Glutamatergic neuron (in vitro differentiated cells): ENCODE measurements at places on chromosomes 5 and 9. TPM values are rescaled to one million over a fixed set of nuclear protein-coding genes. Genes with fewer than 3 reads are reported as not detected.

Gene ZNF79
- total RNA-seq, result 10.0 TPM

Gene HTR4
- not detected for total RNA-seq

Gene ZFAND5
- total RNA-seq, result 218 TPM

GRCh38 chr9:9847750-9848149, 765.1 kb downstream of the PTPRD start:
- no peak overlapping the region for H3K27ac ChIP-seq
- no peaks in the 10 kb centered on the region for H3K27me3 ChIP-seq
- no peak for DNase-seq
- H3K4me3 ChIP-seq, result no peak overlapping the region

DNA sequence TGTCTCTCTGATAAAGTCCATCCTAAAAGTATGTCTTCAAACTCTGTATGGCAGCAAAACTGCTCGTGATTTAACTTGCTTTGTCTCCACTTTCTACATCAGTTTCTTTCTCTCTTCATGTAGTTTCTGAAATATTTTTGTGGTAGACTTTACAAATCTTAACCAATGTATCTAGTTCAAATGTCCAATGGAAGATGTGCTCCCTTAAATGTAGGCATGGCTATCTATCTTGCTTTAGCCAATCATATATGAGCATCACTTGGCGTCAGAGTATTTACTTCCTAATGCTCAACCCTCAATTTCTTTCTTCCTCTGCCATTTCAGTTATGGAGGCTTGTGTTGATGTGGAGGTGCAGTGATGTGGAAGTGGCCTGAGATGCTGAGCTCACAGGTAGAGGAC, 206.1 kb upstream of the ZNF608 start:
- no peak for DNase-seq
- H3K4me1 ChIP-seq, result no peaks in the 10 kb centered on the region
- no peak overlapping the region for H3K27ac ChIP-seq
- no peaks in the 10 kb centered on the region for H3K27me3 ChIP-seq
- no peak overlapping the region for H3K4me3 ChIP-seq

- H3K4me1 ChIP-seq, result peaks cover 27% of the 10 kb centered on the region
- H3K4me3 ChIP-seq, result no peak overlapping the region
- H3K27me3 ChIP-seq, result no peaks in the 10 kb centered on the region
- no peak for DNase-seq
- no peaks in the 10 kb centered on the region for H3K36me3 ChIP-seq
Measured at GRCh38 chr5:83967417-83967816, 246.8 kb upstream of the HAPLN1 start.

DNA sequence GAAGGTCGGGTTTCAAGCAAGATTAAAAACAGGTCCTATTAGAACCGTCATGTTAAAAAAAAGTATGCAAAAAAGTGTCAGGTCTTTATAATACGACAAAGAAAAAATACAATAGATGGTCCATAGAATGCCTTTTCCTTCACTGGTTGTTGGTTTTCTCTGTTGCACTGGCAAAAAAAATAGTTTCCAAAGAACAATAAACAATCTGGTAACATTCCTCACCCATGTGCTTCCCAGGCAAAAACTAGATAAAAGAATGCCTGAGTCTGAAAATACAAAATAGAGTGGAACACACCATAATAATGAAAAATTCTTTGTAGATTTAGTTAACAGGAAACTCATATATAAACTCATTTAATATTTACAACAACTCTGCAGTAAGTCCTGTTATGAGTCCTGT, 590.0 kb upstream of the DMAC1 start:
- no peaks in the 10 kb centered on the region for H3K4me1 ChIP-seq
- no peak overlapping the region for H3K27ac ChIP-seq
- no peak for DNase-seq
- peaks cover 4% of the 10 kb centered on the region for H3K27me3 ChIP-seq
- H3K4me3 ChIP-seq, result no peak overlapping the region

GRCh38 chr9:14344053-14344524, 30.1 kb upstream of the NFIB start:
- peaks cover 12% of the 10 kb centered on the region for H3K4me1 ChIP-seq
- no peaks in the 10 kb centered on the region for H3K36me3 ChIP-seq
- no peak overlapping the region for H3K27ac ChIP-seq
- no peak overlapping the region for H3K4me3 ChIP-seq
- no peak for DNase-seq

DNA sequence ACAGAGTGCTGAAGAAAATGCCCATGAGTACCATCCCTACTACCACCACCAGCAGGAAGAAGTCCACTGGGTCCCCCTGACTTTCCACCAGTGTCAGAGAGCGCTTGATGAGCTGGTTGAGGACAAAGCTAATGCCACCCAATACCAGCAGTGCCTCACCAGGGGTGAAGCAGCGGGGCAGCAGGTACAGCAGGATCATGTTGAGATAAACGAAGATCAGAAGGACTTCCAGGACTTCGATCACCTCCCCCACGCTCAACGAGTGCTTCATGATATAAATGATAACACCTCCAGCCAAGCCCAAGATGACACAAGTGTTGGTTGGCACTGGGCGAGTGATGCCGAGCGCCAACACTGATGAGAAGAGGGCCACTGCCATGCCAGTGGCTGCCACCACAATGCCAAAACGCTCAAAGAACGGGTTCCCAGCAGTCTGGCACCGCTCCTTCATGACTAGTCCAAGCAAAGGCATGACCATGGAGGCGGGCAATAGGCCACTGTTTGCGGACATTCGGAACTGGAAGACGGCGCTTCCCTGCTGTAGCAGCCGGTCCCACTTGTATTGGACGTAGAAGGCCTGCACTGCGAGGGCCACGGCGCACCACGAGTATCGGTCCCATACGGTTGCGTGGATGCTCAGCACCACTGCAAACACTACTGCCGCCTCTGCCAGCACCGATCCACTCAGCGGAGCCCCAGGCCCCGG, 679 bp downstream of the DOLK start:
- H3K27me3 ChIP-seq, result peaks cover 11% of the 10 kb centered on the region
- peak overlapping the region; percentile 100 for H3K4me3 ChIP-seq
- H3K36me3 ChIP-seq, result peaks cover 4% of the 10 kb centered on the region

DNA sequence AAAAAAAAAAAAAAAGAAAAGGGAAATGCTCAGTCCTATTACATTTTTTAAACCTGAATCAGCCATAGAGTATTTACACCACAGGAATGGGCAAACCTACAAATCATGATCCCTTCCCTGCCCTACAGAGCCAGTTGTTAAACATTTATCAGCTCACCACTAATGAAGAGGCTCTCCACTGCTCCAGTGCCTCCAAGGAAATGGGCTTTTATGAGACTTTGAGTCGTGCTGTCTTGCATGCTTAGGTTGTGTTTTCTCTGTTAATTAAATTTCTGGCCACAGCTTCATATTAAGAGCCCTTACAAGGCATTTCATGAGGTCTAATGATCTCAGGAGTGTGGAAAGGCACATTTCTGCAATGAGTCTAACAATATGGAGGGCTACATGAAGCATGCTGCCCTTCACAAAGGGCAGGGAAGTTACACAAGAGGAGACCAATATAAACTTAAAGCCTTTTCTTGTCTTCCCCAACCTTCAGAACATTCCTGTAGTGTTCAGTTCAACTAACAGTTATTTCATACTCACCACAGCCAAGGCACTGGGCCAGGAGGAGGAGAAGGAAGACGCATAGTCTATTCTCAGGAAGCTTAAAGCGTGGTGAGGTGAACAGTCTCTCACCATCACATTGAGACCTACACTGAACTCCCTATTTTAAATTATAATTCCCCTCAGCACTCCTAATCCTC, 140.1 kb upstream of the ABCA1 start:
- H3K4me1 ChIP-seq, result peaks cover 32% of the 10 kb centered on the region
- H3K4me3 ChIP-seq, result no peak overlapping the region
- no peak for DNase-seq
- peaks cover 20% of the 10 kb centered on the region for H3K27me3 ChIP-seq
- H3K36me3 ChIP-seq, result no peaks in the 10 kb centered on the region

DNA sequence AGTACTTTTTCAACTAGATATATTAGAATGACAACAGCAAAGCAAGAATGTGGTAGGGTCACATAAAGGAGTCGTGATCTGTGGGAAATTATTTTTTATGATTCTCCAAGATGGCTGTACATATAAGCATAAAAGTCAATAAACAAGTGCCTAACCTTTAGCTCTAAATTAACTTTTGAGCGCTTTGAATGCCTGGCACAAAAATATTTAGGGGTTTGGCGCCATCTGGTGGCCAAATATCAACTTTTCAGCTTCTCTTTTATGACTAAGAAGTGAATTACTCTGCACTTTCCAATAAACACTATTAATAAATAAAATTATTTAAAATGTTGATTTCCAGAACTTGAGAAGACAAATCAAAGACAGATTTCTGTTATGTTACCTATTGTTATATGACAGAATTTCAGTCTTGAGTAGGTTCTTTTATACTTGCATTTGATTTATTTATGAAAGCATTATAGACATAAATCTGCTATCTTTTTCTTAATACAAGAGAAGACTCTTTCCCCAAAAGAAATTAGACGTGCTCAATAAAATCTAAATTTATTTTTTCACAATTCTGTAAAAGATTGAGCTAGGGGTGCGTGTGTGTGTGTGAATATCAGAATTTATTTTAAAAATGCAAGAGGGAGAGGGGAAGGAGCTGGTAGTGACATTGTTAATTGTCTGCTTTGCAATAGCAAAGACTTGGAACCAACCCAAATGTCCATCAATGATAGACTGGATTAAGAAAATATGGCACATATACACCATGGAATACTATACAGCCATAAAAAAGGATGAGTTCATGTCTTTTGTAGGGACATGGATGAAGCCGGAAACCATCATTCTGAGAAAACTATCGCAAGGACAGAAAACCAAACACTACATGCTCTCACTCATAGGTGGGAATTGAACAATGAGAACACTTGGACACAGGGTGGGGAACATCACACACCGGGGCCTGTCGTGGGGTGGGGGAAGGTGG, 36.7 kb upstream of the ARRDC3 start:
- H3K36me3 ChIP-seq, result no peaks in the 10 kb centered on the region
- H3K27me3 ChIP-seq, result no peaks in the 10 kb centered on the region

DNA sequence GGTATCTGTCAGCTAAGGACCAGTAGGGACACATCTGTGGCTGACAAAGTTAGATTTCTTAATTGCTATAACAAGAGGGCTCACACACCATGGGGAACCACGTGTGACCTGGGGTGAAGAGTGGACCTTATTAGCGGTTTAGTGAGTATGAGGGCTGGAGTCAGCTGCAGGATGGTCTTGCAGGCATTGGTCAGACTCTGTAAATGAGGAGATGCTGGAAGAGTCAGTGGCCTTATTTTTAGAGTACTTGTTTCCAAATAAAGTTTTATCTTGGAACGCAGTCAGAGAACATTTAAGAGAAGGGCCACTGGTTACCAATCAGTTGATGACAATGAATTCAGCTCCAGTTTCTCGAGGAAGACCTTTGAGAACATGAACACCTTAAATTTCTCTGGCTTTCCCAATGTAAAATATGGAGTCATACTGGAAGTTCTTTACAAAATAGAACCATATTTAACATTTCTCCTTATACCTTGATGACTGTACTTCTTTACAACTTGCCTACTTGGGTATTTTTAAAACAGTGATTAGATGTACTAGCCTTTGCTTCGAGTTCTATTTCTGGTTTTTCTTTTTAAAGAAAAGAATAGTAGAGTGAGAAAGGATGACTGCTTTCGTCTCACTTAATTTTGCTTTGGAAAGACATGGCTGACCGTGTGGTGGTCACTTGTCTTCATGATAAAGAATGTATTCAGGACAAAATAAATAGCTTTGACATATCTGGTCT, 185.9 kb upstream of the S1PR3 start:
- no peak overlapping the region for H3K27ac ChIP-seq
- no peaks in the 10 kb centered on the region for H3K4me1 ChIP-seq
- no peak for DNase-seq
- peaks cover 5% of the 10 kb centered on the region for H3K36me3 ChIP-seq

DNA sequence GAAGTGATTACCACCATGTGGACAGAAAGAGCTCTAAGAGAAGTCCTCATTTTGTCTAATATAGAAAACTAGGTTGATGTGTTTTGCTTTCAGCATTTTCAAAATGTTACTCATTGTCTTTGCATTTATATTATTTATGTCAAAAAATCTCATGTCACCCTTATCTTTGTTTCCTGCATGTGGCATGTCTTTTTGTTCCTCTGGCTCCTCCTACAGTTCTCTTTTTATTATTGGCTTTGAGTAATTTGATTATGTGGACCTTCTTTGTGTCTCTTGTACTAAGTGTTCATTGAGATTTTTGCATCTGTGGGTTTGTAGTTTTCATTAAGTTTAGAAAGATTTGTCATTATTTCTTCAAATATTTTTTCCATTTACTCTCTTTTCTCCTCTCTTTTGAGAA, 58.8 kb downstream of the GNG10 start:
- DNase-seq, result no peak
- no peaks in the 10 kb centered on the region for H3K27me3 ChIP-seq
- H3K4me1 ChIP-seq, result no peaks in the 10 kb centered on the region
- no peak overlapping the region for H3K27ac ChIP-seq
- H3K36me3 ChIP-seq, result no peaks in the 10 kb centered on the region
- no peak overlapping the region for H3K4me3 ChIP-seq

- H3K4me3 ChIP-seq, result no peak overlapping the region
- H3K36me3 ChIP-seq, result peaks cover 8% of the 10 kb centered on the region
- no peak overlapping the region for H3K27ac ChIP-seq
Measured at GRCh38 chr5:73459366-73459765, 10.8 kb upstream of the FOXD1 start.

DNA sequence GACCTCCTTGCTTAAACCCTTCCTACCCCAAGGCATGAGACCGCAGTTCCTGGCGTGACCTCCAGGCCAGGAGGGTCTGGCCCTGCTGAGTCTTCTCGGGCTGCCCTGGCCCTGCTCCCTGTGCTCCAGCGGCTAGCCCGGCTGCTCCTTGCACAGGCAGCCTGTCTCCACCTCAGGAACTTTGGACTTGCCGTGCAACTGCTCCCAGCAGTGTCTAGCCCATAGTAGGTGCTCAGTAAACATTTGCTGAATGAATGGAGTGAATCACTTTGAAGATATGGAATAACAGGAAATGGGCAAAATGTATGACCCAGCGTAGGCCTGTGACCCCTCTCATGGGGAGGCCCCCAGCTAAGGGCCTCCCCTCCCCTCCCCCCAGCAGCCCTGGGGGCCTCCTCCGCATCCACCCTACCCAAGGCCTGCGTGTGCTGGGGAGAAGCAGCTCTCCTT, 127.1 kb downstream of the ZNF354C start:
- H3K4me1 ChIP-seq, result peaks cover 17% of the 10 kb centered on the region
- no peak overlapping the region for H3K27ac ChIP-seq
- no peak overlapping the region for H3K4me3 ChIP-seq
- H3K36me3 ChIP-seq, result no peaks in the 10 kb centered on the region
- peaks cover 9% of the 10 kb centered on the region for H3K27me3 ChIP-seq
- DNase-seq, result peak; percentile 46

DNA sequence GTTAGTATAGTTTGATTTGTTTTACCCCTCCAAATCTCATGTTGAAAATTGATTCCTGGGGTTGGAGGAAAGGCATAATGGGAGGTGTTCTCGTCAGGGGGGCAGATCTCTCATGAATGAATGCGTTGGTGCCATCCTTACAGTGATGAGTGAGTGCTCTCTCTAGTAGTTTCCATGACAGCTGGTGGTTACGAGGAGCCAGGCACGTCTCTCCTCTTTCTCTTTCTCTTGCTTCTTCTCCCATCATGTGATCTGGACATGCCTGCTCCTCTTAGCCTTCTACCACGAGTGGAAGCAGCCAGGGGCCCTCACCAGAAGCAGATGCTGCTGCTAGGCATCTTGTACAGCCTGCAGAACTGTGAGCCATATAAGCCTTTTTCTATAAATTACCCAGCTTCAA, 454.1 kb downstream of the EFNA5 start:
- DNase-seq, result no peak
- no peaks in the 10 kb centered on the region for H3K27me3 ChIP-seq
- H3K36me3 ChIP-seq, result no peaks in the 10 kb centered on the region
- H3K4me1 ChIP-seq, result peaks cover 10% of the 10 kb centered on the region
